Stimulated activated CD4-positive, alpha-beta T cell treated with anti-CD3 and anti-CD28 coated beads, Interleukin-1b, Interleukin-23, amount 100 ng/mL, for 24 hours (primary cell): ENCODE measurements at places on chromosomes 16 and 17.

- no peak for DNase-seq
Measured at GRCh38 chr16:88962478-88963152, 14.4 kb downstream of the CBFA2T3 start.

DNA sequence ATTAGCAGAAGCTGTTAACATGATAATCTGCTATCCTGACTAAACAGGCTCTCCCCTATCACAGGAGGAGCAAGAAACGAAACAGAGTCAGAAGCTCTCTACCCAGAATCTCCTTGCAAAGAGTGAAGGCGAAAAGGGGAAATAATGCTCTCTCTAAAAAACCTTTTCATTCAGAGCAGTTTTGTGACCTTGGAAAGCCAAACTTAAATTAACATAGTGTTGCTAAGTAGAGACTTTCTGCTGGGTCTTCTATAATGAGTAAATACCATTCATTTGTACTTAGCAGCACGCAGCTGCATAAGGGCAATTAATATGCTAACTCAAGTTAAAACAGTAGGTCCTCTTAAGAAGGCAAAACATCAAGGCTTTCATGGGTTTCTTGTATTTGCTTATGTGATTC, 101.7 kb upstream of the GPR139 start:
- DNase-seq, result no peak

GRCh38 chr17:72569148-72569946, 448.5 kb downstream of the SOX9 start:
- DNase-seq, result no peak

GRCh38 chr16:3180445-3180878, 7.5 kb upstream of the OR1F1 start:
- DNase-seq, result no peak

- no peak for DNase-seq
Measured at GRCh38 chr16:27549464-27549745, 308 bp downstream of the GTF3C1 start.

DNA sequence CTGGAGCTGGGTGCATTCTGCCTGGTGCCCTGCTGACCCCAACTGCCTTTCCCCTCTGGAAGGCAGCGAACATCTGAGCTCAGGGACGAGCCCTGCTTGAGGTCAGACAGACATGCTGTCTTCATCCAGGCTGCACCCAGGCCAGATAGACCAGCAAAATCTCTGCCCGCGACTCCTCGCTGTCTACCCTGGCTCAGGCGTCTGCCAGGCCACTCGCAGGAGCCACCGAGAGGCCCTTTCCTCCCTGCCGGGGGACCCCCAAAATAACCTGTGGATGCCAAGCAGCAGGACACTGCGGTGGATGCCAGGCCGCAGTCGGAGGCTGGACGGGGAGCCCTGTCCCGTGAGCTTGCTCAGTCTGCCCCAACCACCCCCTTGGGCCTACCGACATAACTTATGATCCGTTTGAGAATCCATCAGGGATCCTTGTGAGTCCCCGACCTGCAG, 3.3 kb upstream of the SLC25A10 start:
- DNase-seq, result no peak

DNA sequence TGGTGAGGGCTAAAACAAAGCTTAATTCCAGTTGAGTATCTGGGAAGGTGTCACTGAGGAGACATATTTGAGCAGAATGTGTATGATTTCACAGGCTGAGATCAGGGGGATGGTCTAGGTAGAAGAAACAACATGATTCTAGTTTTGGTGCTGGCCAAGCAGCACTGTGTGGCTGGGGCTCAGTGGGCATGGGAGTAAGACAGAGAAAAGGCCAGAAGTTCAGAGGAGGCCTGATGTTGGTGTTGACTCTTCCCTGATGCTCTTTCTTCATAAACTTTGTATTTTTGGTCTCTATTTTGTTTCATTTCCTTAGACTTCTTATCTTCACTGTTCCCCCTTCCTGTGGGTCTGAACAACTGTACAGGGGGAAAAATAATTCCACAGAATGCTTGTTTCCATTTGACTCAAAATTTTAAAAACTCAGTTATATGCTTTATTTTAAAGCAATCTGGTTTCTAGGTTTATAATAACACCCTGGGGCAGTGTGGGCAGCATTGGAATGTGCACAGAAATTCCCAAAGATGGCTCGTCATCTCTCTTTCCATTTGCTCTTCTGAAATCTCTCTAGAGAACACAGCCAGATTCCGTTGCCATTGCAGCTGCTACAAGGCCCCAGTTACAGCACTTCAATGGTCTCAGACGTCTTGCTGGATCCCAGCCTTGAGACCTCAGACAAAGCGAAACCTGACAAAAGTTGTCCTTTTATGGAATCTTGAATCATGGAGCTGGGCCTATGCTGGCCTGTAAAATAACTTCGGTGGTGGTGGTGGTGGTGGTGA, 68.3 kb downstream of the SNX11 start:
- DNase-seq, result no peak

DNA sequence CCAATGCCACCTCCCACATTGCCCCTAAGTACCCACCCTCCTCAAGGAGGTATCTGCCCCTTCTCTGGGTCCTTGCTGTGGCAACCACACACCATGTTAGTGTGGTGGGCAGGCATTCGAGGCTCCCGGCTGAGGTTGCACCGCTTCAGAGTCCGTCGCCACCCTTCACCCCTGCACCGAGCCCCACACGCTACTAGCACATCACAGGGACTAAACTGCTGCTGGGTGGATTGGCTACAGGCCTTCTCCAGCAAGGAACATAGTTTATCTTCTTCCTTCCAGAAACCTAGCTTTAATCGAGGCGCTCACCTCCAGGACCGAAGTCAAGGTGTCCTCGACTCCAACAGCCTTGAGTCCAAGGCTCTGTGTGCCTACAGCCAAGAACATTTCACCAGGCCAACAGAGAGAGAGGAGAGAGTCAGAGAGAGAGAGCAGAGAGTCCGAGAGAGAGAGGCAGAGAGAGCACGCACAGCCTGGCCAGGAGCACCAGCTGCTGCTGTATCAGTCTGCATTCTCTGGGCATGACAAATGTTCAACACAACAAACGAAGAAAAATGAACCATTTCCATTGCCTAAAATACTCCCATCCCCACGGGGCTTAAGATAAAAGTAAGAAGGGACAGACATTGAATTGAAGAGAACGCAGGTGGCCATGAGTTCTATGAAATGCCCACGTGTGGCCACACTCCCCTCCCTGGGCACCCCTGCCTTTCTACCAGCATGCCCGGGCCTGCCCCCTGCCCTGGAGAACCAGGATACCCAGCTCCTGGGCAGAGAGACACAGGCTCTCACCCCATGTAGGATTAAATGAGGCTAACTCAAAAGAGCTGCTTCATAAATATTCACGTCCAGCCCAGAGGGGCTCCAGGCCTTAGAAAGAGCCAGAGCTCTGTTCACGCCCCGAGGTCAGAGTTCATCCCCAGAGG, 94.9 kb downstream of the RBFOX3 start:
- DNase-seq, result no peak

- DNase-seq, result no peak
Measured at GRCh38 chr17:9162275-9162985, 141.1 kb downstream of the NTN1 start.

GRCh38 chr16:314795-315299, 31.9 kb downstream of the PDIA2 start:
- no peak for DNase-seq

- no peak for DNase-seq
Measured at GRCh38 chr17:80561541-80562114, 17.0 kb downstream of the RPTOR start.

DNA sequence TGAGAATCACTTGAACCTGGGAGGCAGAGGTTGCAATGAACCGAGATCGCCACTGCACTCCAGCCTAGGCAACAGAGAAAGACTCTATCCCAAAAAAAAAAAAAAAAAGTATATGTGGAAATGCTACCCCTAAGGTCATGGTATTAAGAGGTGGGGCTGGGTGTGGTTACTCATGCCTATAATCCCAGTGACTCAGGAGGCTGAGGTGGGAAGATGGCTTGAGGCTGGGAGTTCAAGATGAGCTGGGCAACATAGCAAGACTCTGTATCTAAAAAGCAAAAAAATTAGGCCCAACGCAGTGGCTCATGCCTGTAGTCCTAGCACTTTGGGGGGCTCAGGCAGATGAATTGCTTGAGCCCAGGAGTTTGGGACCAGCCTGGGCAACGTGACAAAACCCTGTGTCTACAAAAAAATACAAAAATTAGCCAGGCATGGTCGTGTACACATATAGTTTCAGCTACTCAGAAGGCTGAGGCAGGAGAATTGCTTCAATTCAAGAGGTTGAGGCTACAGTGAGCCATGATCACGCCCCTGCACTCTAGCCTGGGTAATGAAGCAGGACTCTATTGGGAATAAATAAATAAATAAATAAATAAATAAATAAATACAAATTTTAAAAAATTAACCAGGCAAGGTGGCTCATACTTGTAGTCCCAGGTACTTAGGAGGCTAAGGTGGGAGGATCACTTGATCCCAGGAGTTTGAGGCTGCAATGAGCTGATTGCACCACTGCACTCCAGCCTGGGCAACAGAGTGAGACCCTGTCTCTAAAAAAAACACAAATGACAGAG, 32.3 kb upstream of the NUFIP2 start:
- no peak for DNase-seq

GRCh38 chr16:82750068-82750467, 123.3 kb downstream of the CDH13 start:
- no peak for DNase-seq

DNA sequence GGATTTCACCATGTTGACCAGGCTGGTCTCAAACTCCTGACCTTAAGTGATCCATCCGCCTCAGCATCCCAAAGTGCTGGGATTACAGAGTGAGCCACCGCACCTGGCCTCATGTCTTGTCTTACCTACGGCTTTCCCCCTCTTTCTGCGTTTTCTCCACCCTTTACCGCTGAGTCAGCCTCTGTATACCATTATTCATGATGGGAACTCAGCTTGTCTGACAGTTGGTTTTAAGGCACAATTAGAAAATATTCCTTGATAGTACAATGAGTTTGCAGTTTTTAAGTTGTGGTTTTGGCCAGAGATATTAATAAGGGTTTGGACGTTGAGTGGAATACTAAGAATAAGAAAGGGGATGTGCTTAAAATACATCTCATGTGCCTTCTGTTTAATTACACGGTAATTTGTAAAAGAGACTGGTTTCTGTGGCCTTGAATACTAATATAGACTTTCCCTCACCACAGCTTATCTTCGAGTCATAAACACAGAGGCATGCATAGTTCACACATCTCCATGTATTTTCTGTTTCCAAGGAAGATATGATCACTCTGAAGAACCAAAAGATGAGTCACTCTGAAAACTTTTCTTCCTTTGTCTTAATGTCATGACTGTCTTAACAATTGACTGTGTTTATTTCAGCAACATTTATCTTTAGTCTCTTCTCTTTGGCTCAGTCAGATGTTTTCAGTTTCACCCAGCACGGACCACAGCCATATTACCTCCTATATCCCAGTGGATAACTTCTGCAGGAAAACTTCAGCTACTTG, 54.4 kb downstream of the PITPNC1 start:
- DNase-seq, result no peak

DNA sequence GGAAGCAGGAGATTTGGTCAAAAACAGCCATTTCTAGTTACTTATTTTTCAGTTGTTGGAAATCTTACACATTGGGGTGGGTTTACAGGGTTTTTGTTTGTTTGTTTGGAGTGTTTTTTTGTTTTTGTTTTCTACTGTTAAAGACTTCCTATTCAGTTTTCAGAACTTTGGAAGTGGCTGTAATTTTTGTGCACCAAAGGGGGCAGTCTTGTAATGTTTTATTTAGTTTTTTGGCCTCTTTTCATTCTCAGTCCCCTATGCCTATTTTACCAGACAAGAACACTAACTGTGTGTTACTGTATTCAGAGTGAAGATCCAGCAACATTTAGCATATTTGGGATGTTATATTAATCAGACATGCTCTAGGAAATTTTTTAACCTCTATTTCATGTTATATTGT, 20.6 kb downstream of the TPPP3 start:
- DNase-seq, result no peak

- DNase-seq, result no peak
Measured at GRCh38 chr16:28205974-28206373, 5.8 kb downstream of the XPO6 start.

DNA sequence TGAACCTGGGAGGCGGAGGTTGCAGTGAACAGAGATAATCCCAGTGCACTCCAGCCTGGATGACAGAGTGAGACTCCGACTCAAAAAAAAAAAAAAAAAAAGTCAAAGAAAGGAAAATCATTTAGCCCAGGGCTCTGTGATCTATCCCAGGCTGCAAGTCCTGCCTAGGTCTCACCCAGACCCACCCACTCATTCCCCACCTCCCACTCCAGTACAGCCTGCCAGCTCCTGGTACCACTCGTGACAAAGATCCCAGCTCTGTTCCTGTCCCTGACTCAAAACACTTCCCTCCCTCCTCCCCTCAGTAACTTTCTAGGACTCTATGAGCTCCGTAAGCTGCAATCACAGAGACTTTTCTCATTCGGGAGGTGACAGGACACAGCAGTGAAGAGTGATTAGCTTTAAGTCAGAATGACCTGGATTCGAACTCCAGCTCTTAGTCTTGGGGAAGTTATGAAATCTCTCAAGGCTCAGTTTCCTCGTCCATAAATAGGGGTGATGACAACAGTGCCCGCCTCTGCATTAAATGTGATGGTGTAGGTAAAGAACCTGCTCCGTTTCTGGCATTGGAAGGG, 28.0 kb upstream of the MRPS23 start:
- no peak for DNase-seq

DNA sequence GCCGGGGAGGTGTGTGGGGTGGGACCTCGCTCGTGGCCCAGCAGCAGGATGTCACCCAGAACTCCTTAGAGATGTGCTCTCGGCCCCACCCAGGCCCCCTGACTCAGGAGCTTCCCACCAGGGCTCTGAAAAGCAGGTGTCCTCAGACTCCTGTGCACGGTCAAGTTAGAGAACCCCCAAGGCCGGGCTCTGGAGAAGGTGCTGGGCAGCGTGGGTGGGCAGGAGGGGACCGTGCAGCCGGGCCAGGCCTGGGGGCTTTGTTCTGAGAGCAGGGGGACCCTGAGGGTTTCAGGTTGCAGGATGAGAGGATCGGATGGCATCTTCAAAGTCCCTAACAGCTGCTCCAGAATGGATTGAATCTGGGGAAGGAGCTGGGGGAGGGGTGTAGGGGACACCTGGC, 164.4 kb upstream of the CIBAR2 start:
- no peak for DNase-seq

GRCh38 chr16:17519101-17519955, 48.6 kb upstream of the XYLT1 start:
- DNase-seq, result no peak

GRCh38 chr17:74786431-74787055, 10.4 kb upstream of the NAT9 start:
- no peak for DNase-seq

DNA sequence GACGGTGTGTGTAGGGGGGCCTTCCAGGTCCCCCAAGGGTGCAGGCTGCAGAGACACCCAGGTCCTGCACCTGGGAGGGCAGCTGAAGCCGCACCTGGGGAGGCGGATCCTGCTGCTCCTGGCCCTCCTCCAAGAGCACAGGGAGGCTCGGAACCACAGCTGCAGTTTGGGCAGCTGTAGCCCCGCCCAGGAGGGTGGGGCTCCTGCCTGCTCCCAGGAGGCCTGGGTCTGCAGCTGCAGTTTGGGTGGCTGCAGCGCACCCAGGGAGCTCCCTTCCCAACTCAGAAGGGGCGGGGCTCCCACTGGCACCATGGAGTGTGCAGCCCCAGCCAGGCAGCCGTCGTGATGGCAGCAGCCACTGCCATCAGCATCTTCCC, 69.4 kb upstream of the NKD1 start:
- DNase-seq, result no peak
